Choroid plexus epithelial cell (primary cell): ENCODE measurements at places on chromosomes 7 and 10.

GRCh38 chr10:15262036-15262713 is 93.7 kb upstream of the NMT2 start:
- DNase-seq, result peak; percentile 66

DNA sequence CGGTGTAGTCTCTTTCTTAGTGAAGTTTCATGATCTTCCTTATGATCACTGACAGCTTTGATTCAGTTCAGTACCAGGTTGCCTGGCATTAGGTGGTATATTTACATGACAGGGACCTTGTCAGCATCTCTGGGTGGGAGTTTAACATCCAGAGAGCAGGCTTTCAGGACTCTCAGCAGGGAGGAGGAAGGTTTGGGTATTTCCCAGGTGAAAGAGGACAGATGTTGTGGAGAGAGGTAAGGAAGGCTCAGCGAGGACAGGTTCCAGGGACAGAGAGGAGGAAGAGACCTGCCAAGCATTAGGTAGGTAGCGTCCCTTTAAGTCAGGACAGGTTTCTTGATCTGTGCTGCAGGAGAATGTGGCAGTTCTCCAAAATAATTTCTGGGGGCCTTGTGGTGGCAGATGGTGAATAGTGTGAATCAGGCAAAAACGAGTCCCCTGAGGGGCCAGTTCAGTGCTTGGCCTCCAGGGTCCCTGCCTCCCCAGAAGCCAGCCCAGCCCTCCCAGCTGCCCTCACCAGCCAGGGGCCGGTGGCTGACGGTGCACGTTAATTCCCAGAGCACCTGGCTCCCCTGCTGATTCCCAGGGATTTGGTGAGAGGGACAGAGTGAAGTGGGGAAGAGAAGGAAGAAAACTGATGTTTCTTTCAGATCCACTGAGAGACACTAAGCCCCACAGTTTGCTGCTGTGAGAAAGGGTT is 82.0 kb downstream of the VWC2 start:
- DNase-seq, result no peak

GRCh38 chr7:27220440-27220955 is 20.6 kb upstream of the HOXA13 start:
- no peak for DNase-seq

GRCh38 chr10:12703126-12703525 is 298.4 kb downstream of the CCDC3 start:
- no peak for DNase-seq

- DNase-seq, result no peak
Measured at GRCh38 chr10:7251696-7252465, 159.0 kb downstream of the SFMBT2 start.

- DNase-seq, result peak; percentile 92
Measured at GRCh38 chr7:17304926-17305325, 6.5 kb downstream of the AHR start.

DNA sequence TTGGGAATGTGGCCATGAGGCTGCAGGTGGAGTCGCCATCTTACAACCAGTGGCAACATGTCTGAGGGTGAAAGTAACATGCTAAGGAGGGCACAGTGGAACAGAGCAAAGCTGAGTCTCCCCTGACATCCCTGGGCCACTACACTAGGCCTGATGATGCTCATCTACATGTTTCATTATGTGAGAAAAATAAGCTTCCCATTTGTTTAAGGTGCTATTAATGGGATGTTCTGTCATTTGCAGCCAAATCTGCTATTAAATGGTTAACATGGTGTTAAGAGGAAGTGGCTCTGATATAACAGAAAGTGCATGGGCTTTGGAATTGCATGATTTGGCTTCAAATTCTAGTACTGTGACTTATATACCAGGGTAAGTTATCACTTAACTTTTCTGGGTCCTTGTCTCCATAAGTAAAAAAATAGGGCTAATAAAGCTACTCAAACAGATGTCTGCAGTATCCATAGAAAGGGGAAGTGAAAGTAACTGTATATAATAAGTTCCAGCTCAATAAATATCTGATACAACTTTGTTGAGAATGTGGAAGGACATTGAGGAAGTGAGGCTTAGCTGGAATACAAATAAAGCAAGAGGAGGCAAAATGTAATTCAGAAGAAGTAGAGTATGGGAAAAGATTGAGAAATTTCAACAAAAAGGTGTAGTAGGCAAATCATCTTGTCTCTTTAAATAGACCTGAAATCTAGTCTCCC is 158.9 kb downstream of the RTKN2 start:
- no peak for DNase-seq

GRCh38 chr7:40716052-40716451 is 581.2 kb downstream of the SUGCT start:
- peak; percentile 39 for DNase-seq

GRCh38 chr7:131486346-131486745 is 70.1 kb downstream of the PODXL start:
- DNase-seq, result no peak

GRCh38 chr7:155143381-155143780 is 73.3 kb downstream of the HTR5A start:
- DNase-seq, result no peak

DNA sequence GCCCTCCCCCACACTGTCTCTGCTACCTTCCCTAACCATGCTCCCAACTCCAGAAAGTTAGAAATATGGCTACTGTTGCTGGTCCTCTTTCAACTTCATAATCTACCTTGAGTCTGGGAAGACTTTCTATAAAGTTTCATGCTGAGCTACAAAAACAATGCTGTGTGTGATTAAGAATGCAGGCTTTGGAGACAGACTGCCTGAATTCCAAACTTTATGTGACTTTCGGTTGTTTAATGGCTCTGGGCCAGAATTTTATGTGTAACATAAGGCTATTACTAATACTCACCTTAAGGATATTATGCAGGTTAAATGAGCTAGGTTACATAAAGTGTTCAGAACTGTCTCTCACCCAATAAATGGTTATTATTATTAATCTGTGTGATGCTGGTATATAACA is 19.1 kb downstream of the BET1 start:
- DNase-seq, result peak; percentile 61

DNA sequence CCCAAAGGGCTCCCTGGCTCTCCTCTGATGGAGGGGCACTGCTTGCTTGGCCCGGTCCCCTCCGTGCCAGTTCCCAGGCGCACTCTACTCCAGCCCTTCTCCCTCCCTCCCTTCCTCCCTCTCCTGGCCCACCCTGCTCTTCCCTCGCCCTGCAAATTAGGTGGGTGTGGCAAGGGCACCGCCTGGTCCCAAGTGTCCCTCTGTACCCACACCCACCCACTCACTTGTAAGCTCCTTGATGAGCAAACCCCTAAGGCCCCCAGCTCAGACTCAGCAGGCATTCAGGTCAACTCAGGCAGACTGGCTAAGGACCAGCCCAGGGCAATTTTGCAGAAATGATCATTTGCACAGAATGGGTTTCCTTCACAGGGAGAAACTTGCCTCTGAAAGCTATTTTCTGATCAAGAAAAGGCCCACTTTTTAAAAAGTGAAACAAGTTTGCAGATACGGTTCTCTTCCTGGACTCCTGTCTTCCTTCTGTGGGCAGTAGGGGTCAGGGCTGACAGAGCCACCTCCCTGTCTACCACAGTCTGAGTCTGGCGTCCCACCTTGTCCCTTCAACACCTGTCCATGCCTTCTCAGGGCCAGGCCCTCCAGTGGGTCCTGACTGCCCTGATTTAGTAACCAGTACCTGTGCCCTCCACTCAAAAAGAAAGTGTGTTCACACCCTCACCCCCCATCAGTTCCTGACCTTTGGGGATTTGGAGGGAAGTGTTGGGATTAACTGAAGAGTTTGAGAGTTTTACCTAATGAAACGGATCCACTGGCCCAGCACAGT is 28.3 kb downstream of the C10orf71 start:
- no peak for DNase-seq

GRCh38 chr7:134874407-134874806 is 95.0 kb downstream of the CALD1 start:
- no peak for DNase-seq

DNA sequence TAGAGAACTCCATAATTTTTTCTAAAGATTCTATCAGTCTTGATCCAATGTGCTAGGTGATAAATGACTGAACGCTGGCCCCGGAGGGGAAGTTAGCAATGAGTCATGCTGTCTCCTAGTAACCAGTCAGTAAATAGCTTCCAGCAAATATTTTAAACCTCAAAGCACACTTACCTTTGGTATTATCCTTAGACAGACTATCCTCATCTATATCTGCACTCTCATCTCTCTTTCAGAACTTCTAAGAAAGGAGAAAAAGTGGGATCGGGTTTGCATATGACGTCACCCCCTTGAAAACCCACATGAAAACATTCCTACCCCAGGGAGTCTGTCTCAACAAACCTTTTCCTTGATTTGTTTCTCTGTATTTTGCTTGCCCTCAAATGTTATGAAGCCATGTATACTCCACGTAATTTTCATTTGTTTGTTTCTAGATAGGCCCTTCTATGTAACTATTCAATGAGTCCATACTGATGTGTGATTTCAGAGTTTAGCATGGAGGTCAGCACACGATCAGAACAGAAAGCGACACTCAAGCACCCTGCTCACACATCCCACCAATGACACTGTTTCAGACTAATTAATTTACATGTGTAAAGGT is 174.9 kb upstream of the NRP1 start:
- DNase-seq, result peak; percentile 90

DNA sequence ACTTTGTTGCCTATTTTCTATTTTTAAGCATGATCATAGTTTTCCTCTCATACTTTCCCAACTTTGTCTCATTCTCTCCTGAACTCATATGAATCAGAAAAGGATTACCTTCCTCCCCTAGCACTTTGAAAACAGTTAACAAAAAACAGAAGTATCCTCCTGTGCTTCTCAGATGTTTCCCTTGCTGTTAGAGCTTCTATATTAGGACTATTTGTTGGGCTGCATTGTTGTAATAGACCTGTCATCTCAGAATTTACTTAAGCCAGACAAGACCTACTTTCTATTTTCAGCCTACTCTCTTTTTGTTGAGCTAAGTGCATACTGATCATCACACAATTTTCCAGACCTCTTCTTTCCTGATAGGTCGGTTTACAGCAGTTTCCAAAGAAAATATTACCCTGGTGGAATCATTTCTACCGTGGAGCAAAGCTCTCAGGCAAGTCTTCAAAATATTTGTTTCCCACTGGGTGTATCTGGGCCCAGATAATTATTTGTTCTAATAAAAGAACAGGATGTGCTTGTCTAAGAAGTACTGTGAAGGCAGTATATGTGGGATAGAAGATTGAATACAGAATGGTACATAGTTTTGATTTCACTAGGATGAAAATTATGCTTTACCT is 411.9 kb upstream of the KLF6 start:
- peak; percentile 49 for DNase-seq

GRCh38 chr10:113037218-113037617 is 87.2 kb downstream of the TCF7L2 start:
- DNase-seq, result no peak

- DNase-seq, result no peak
Measured at GRCh38 chr7:31234836-31235605, 105.5 kb downstream of the NEUROD6 start.

GRCh38 chr7:77563275-77563674 is 26.2 kb downstream of the PTPN12 start:
- DNase-seq, result no peak

- peak; percentile 19 for DNase-seq
Measured at GRCh38 chr10:4022473-4022872, 237.5 kb upstream of the KLF6 start.

- no peak for DNase-seq
Measured at GRCh38 chr7:138918756-138919155, 62.4 kb downstream of the KIAA1549 start.

DNA sequence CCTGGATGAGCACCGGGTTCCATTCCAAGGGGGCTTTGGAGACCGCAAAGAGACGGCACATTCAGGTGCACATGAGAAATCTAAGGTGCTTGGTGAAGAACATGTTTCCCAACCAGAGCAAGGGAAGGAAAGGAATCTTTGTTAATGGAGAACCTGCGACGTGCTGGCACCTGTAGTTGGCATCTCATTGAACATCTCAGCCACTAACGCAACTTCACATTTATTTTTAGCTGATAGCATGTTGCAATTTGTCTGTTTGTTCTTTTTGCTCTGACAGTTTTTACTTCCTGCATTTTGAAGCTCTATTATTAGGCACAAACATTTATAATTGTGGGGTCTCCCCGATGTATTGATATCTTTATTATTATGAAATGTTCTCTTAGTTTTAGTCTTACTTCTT is 316.7 kb downstream of the TCERG1L start:
- no peak for DNase-seq
